ENCODE measurements at places on chromosomes 11 and 22.
A peak's percentile ranks its signal among the peaks of the same experiment; 100 is the strongest.

- no peak for DNase-seq
These were observed 66.6 kb upstream of the MPPED2 start for GRCh38 chr11:30652801-30653200.

GRCh38 chr11:68695531-68695930 is 11.2 kb downstream of the GAL start:
- no peak for DNase-seq

- no peak for DNase-seq
These were observed 70.1 kb downstream of the C2CD3 start for GRCh38 chr11:74100735-74101134.

GRCh38 chr22:27614006-27614649 is 187.4 kb downstream of the MN1 start:
- no peak for DNase-seq

DNA sequence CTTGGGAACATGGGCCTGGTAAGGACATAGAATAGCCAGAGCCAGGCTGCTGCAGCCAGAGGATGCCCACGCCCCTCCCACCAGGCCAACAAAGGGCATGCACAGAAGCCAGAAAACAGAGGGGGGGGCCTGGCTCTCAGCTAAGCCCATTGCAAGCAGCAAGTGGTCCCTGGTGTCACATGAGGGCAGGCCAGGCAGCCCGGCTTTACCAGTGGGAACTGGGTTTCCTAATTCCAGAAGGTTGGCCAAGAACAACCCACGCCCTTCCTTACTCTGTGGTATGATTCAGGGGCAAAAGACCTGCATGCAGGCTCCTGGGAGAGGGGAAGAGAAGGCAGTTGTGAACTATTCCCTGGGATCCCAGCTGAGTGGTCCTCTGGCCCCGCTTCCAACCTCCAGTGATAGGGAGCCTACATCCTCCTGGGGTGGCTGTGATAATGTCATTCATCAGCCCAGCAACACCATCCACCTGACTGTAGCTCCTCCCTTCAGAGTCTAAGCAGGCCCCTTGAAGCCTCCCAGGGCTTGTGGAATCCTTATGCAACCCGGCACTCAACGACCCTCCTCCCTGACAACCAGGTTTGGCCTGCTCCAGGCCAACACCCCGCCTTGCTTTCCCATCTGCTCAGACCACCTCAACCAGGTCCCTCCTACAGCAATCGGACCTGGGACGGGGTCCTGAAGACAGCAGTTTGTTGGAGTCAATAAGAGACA is 62.1 kb upstream of the LMO1 start:
- no peak for DNase-seq

DNA sequence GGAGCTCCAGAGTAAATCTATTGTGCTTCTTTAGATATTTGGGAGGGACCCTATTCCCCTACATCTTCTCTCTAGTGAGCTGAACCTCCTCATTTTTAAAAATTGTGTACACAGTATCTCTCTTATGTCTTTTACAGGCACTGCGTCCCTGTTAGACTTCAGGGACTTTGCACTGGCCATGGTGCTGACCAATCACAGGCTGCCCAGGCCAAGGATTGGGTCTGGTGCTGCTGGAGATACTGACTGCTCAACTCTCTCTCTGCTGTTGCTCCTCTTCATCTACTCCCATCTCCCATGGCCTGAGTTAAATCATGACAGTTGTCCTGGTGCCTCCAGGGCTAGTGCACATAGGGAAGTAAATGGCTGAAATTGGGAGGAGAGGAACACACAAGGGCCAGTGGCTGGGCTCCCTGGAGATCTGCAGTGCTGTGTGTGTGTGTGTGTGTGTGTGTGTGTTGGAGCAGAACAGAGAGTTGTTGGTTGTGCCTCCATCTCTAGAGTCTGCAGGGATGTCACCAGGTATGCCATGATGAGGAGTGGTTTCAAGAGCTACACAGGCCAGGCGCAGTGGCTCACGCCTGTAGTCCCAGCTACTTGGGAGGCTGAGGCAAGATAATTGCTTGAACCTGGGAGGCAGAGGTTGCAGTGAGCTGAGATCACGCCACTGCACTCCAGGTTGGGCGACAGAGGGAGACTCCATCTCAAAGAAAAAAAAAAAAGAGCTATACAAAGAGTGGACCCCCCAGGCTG is 155.3 kb downstream of the ST3GAL4 start:
- no peak for DNase-seq

DNA sequence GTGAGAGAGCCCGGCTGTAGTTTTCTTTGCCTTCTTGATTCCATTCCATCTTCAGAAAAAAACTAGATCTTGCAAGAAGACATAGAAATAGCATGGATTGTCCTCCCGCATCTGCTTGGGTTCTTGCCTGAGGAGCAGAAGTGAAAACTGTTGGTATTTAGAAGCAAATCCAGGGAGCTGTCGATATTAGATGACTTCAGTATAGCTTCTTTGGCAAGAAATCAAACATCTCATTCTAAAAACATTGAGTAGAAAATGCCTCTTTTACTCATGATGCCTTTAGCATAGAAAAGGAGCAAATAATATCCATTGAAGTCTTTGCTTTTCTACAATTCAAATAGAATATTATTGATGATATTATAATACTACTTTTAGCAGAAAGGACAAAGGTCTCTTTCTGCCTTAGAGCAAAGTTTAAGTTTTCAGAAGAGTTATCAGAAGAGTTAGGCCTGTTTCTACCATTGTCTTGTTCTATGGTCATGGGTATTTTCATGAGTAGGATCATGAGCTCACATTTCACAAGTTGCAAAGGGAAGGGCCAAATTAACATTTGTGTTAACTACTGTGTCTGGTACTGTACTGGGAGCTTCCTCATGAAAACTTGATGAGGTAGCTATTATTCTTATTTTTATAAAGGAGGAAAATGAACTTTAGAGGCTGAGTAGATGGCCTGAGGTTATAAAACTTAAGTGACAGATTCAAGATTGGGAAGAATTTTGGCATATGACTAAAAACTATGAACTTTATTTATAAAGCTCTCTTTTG is 49.7 kb downstream of the EXT2 start:
- no peak for DNase-seq

DNA sequence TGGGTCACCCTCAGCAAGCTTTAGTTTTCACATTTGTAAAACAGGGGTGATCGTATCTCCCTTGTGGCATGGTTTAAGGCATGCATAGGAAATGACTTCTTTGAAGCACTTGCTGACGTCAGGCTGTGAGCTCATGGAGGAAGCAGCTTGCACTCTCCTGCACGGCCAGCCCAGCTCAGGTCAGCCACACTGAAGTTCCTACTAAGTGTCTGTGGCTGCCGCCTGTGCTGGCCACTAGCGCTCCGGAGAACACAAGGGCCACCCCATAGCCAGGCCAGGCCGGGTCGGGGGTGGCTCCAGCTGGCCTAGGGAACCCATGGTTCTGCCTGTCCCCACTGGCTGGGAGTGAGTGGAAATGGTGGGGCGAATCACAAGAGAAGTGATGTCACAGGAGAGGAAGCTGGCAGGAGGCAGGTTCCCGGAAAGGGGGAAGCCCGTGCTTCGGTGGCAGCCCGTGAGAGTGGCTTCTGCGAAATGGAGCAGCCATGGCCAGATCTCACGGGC is 28.2 kb downstream of the KCTD17 start:
- DNase-seq, result peak; percentile 31

- DNase-seq, result peak; percentile 61
These were observed 42.1 kb upstream of the CRTAM start for GRCh38 chr11:122796128-122796717.

DNA sequence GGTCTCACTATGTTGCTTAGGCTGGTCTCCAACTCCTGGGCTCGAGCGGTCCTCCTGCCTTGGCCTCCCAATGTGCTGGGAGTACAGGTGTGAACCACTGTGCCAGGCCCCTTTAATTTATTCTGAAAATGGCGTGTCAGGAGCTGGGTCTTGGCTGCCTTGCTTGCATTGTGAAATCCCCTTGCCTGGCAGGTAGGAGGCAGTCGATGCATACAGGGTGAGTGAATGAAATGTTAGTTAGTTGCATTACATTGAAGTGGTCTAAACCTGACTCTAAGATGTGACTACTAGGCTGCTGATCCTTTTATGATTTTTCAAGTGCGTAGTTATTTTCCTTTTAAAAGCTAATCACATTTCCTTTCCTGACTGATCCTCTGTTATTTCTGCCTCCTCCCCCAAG is 42.9 kb downstream of the PARVB start:
- no peak for DNase-seq

- DNase-seq, result no peak
These were observed 244.0 kb downstream of the CASP12 start for GRCh38 chr11:104654181-104654813.

DNA sequence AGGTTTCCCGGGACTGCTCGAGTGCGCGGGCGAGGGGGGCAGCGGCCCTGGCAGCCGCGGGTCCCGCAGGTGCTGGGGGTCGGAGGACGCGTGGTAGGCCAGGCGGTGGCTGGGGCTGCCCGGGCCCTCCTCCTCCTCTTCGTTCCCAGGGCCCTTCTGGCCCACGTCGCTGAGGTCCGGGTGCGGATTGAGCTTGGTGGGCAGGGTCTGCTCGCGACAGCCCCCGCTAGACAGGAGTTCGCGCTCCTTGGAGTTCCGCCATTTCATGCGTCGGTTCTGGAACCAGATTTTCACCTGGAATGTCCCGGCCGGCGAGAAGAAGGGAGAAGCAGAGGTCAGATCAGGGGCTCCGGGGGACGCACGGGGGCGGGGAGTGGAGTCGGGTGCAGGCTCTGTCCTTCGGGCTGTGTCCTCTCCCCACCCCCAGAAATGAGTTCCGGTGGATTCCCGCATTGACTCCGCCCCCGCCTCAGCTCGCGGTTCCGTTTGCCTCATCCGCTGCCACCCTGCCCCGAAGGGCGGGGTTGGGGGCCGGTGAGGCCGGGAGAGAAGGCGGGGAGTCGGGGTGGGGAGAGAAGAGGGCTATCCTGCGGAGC is 3.9 kb downstream of the DBX1 start:
- no peak for DNase-seq

DNA sequence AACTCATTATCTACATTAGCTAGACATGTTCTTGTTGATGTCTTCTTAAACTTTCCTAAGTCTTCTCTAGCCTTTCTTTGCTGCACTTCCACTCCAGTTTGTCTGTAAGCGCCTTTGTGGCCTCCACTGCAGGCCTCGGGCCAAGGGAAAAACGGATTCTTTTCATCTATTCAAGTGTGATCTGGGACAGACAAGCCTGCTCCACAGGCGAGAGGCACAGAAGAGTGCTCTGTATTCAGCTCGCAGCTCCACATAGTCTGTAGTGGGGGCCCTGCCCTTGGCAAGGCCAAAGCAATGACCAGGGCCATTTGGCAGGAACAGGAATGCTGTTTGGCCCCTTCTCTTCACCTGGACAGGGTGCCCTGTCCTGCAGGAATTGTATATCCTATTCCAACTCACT is 84.1 kb upstream of the BARX2 start:
- no peak for DNase-seq

GRCh38 chr11:128905345-128906184 is 14.4 kb downstream of the KCNJ5 start:
- peak; percentile 55 for DNase-seq

DNA sequence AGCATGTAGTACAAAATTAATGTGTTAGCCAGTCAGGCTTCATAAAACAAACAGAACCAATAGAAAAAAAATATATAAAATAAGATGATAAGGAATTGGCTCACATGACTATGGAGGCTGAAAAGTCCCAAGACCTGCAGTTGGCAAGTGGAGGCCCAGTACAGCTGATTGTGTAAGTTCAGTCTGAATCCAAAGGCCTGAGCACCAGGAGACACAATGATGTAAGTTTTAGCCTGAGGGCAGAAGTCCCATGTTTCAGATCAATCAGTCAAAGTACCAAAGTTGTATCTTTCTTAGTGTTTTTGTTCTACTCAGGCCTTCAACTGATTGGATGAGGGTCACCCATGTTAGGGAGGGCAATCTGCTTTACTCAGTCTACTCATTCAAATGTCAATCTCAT is 14.3 kb upstream of the OR10D3 start:
- DNase-seq, result no peak

- no peak for DNase-seq
These were observed 87.5 kb downstream of the PRMT3 start for GRCh38 chr11:20474882-20475517.

DNA sequence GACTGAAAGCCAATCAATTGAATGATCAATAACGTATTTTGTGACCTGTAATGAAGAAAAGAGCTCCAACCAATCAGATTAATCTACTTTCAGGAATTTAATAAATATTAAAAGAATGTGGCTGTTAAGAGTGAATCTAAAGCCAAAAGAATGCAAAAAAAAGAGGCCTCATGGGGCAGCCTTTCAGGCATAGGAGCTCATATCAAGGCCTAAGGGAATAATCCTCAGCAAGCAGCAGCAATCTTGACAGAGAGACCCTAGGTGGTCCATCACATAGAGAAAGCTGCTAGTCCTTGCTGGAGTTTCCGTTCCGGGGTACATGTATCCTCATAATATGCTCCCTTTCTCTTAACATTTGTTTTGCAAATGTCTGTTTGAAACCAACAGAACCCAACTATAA is 313.1 kb upstream of the PITPNB start:
- DNase-seq, result no peak

GRCh38 chr11:119491753-119492510 is 69.0 kb upstream of the THY1 start:
- DNase-seq, result no peak

DNA sequence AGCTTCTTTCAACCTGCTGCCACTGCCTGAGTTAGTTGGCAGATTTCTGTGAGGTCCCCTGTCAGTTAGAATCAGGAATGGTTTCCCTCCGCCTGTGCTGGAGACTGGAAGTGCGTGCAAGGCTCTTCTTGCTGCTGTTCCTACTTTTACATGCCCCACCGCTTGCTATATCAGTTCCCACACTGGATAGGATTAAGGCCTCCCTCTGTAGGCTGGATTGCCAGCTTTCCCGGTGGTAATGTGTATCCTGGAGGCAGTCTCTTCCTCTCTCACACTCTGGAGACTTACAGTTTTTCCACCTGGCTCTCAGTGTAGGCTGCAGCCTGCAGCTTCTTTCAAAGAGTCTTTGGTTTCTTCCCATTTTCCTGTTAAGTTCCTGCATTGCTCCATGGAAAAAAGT is 66.5 kb downstream of the ARHGAP42 start:
- no peak for DNase-seq

DNA sequence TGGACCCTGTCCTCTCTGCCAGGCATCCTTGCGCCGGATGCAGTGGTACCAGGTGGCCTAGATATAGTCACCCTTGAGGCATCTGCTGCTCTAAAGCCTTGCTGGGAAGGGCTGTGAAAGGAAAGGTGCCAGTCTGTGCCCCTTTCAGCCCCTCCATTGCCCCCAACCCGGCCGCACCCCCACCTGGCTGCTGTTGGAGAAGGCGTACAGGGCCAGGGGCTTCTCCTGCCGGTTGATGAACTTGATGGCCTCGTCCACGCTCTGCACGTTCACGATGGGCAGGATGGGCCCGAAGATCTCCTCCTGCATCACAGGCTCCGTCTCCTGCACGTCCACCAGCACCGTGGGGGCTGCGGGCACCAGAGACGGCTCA is 10.2 kb downstream of the ALDH3B2 start:
- no peak for DNase-seq

GRCh38 chr11:2296913-2297622 is 4.7 kb downstream of the C11orf21 start:
- peak; percentile 30 for DNase-seq

DNA sequence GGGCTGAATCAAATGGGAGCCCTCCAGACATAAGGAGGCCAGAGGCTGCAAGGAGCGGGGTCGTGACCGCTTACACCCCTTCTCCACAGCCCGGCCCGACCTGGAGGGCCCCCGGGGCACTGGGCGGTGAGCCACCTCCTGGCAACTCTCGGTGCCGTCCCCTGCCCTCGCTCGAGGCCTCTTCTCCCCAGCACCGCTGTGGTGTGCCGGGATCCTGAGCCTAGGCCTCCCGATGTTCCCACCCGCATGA is 432 bp upstream of the GP1BB start:
- no peak for DNase-seq
